ENCODE measurements at places on chromosomes 6 and 20.

DNA sequence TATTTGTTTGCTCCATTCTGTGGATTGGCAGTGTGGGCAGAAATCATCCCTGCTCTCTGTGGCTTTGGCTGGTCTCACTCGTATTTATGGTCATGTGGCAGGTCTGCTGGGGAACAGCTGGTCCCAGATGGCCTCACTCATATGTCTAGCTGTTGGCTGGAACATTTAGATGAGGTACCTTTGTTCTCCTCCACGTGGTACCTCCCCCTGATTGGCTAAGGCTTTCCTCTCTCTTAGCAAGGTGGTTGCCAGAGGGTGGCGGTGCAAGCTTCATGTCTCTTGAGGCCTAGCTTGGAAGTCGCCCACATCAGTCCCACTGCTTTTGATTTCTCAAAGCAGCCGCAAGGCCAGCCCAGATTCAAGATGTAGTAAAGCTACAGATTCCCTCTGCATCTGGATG, 348.5 kb upstream of the BTBD3 start:
- no peak for DNase-seq

DNA sequence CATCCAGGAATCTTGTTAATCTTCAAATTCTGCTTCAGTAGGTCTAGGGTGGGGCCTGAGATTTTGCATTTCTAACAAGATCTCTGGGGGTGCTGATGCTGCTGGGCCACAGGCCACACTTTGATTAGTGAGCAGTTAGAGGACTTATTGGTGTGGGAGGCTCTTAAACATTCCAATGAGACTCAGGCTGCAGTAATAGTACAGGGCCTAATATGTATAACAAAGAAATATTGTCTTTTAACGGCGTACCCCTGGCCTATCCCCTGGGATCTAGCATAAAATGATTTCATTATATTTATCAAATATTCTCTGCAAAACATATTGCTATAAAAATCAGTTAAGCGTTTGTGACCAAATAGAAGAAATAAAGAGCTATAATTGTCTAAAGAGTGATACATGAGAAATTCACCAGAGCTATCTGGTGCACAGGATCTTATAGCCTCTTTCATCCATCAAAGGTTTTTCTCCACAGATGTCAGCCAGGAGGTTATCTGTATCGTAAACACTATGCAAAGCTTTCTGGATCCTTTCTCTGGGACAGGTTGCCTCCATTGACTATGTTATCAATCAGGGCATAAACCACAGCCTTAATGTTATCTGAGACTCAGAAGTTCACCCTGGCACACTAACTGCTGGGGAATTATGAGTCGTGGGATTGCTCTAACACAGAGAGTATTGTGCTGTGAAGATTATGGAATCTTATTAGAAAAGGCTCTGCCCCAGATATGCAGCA, 488.5 kb upstream of the MAP3K7 start:
- DNase-seq: no peak

DNA sequence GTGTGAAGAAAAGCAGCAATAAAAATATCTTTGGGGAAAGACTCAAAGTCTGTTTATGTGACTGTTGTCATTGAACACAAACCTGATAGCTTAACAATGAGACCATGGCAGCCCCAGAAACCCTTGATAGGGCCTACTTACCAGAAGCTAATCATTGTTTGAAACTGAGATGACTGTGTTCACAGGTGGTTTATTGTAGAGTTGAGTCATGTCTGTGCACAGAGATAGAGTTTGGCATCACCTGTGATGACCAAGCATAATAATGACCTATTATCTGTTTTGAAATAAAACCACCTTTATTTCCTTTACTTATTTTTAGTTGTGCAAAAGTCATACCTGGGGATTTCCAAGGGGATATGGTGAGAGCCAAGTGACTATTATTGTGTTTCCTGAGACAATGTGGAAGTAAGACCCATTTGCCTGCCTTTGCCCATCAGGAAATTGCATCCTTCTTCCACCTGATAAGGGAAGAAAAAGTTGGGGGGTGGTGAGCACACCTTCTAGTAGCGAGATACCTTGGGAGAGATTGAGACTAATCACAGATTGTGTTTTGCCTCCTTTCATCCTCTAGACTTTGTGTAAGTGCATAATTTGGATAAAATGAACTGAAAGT, 456.9 kb upstream of the JAG1 start:
- no peak for DNase-seq

DNA sequence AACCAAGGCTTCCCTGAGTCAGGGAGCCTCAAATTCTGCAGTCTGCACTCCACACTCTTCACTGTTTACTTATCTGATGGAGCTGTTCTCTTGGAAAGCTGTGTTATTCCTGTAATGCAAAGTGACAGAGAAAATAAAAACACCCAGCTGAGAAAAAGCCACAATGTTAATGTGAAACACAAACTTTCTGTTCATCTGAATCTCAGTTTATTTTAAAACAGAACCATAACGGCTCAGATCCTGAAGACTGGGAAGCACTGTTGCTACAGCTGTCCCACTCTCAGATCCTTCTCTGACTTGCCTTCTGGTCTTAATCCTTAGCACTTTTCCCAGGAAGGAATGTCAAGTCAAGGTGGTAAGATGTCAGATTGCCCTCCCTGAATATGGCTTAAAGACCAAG, 736.6 kb downstream of the DHX35 start:
- DNase-seq: no peak

DNA sequence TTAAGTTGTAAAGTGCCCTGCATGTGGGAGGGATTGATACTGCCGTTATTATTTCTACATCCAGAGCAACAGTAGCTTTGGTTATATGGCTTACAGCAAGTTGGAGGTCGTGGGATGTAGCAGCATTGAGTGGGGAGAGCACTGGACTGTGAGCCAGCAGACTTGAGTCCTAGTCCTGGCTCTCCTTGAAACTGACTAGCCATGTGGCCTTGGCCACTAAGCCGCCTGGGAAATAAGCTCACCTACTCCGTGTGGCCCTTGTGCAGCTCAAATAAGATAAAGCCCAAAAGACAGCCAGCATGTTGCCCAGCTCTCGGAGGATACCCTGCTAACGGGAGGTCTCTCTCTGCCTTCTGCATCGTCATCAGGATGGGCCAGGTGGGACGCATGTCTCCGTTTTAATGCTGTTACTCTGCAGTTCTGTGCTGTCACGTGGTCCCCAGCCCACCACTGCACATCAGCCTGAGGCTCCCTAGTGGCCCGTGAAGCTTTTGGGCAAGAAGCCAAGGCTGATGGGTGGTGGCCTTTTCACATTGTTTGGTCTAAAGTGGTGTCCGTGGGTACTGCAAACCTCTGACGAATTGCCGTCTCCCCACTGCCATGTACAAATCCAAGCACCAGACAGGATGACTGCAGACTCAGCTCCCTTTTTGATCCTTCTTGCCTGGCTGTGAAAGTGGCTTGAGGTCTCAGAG, 7.9 kb downstream of the EPB41L1 start:
- no peak for DNase-seq

- DNase-seq: no peak
These were observed 513.0 kb downstream of the EPHA7 start for GRCh38 chr6:92906385-92906784.

DNA sequence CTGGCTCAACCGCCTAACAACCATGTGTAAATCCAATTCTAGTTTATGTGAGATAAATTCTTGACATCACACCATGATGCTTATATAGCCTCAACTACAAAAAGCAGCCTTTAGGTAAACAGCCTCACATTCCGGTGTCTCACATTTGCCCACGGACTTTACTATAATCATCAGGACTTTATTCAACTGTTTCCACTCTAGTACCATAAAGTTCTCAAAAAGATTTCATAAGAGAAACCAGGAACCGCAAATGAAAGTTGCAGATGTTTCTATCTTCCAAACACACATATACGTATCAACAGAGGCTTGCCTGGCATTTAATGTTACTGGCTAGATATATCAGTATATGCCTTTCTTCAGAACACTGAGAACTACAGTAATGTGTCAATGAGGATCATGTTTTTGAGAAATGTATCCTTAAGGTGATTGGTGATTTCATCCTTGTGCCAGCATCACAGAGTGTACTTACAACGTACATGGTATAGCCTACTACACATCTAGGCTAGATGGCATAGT, 80.0 kb downstream of the EPB41L2 start:
- DNase-seq: no peak

GRCh38 chr6:18206591-18206990, 51.4 kb downstream of the KDM1B start:
- DNase-seq: no peak

DNA sequence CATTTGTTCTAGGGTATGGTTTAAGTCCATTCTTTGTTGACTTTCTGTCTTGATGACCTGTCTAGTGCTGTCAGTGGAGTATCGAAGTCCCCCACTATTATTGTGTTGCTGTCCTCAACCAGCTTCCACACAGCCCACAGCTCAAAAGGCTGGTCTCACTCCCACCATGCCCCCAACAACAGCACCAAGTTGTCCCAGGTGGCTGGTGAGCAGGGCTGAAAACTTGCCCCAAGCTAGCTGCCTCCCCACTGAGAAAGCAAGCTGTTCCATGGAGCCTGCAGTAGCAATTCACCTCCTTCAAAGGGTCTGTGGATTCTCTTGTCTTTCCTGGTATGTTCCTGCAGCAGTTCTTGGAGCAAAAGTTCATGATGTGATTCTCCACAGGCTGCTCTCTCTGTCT, 221.0 kb downstream of the SYNDIG1 start:
- DNase-seq: no peak

- DNase-seq: no peak
These were observed 22.5 kb downstream of the JARID2 start for GRCh38 chr6:15268137-15268908.

DNA sequence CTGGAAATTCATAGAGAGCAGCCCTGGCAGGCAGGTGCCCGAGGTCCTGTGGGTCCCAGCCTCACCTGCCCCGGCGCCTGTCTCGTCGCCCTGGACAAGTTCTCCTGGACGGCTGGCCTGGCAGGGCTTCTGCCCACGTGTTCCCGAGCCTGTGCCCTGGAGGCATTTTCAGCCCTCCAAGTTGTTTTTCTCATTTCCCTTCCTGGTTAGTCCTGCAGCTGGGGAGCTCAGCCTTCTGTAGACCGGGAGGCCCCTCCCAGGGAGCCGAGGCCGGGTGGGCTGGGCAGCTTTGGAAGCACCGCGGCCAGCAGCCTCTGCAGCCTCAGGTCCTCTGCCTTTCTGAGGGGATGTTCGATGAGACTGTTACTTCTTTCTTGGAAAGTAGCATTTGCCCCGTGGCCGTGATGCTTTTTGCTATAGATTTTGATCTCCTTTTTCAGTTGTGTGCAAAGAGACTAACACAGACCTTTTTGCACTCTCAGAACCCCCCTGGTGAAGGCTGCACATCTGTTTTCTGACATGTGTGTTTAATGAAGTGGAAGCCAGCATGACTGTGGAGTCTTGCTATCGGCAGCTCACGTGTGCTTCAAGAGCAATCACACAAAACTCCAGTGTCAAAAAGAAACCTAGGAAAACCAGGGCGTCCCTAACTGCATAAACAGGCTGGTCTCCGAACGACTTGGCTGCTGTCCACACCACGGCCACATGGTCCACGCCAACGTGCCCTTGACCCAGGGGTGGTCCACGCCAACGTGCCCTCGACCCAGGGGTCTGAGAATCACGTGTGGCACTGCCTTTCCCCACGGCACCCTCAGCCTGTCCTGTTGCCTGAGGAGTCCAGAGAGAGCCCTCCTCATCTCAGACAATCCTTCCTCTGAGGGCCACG, 207.5 kb downstream of the SMOC2 start:
- DNase-seq: no peak

- no peak for DNase-seq
These were observed 19.5 kb upstream of the TAF8 start for GRCh38 chr6:42030585-42031506.

DNA sequence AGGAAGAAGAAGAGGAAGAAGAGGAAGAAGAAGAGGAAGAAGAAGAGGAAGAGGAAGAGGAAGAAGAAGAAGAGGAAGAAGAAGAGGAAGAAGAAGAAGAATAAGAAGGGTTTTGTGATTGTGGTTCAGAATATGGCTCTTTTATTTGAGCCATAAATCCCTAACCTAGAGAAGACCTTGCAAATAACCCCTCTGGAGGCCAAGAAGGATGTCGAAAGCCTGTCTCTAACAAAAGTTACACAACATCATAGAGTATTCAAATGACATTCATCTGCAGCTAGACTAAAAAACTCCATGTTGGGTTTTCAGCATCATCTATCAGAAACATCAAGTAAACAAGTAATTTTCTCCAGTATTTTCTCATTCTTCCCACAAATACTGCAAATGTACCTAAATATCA, 100.9 kb downstream of the RNASET2 start:
- DNase-seq: no peak

DNA sequence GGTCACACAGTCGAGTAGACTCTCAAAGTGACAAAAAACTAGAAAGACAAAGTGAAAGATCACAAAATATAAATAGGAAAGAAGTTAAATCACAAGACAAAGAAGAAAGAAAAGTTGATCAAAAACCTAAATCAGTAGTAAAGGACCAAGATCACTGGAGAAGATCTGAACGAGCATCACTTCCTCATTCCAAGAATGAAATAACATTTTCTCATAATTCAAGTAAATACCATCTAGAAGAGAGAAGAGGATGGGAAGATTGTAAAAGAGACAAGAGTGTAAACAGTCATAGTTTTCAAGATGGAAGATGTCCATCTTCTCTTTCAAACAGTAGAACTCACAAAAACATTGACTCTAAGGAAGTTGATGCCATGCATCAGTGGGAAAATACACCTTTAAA, 31.6 kb upstream of the GJA10 start:
- DNase-seq: no peak

GRCh38 chr20:32216179-32217142, 8.8 kb downstream of the POFUT1 start:
- no peak for DNase-seq

- no peak for DNase-seq
These were observed 14.3 kb downstream of the GRM4 start for GRCh38 chr6:34131326-34132290.
